NCI-H1694 (cell line): ENCODE measurements at places on chromosomes 1 and 21.

DNA sequence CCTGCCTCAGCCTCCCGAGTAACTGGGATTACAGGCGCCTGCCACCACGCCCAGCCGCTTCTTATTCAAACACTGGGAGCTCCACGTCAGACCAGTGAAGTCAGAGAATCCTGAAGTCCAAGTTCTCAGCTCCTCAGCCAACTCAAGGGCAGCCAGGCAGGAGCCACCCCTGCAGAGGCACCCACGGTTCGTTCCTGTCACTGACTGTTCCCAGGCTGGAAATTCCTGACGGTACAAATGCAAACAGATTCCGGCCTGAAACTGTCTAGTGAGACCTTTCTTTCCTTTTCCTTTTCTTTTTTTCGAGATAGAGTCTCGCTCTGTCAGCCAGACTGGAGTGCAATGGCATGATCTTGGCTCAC is 11.7 kb downstream of the SLC35E2B start:
- DNase-seq: no peak

- no peak for DNase-seq
Observed at GRCh38 chr1:162564762-162565218, 3.3 kb downstream of the UAP1 start.

DNA sequence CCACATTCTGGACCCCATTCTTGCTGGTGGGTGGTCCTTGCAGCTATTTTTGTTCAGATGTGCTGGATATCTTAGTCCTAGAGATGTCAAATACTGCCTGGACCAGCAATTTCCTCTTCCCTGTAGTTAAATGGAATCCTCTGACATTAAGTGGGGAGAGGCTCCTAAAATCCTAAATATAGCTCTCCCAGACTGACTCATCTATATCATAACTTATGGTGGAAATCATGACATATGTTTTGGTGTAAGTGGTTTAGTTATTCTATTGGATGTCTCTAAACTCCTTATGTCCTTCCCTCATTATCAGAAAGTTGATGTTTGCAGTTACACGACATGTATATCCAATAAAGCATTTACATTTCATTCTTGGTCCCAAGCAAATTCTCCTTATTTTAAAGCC is 73.1 kb downstream of the KCNJ6 start:
- DNase-seq: no peak

- DNase-seq: no peak
Observed at GRCh38 chr21:17903929-17904639, 84.9 kb upstream of the C21orf91 start.

DNA sequence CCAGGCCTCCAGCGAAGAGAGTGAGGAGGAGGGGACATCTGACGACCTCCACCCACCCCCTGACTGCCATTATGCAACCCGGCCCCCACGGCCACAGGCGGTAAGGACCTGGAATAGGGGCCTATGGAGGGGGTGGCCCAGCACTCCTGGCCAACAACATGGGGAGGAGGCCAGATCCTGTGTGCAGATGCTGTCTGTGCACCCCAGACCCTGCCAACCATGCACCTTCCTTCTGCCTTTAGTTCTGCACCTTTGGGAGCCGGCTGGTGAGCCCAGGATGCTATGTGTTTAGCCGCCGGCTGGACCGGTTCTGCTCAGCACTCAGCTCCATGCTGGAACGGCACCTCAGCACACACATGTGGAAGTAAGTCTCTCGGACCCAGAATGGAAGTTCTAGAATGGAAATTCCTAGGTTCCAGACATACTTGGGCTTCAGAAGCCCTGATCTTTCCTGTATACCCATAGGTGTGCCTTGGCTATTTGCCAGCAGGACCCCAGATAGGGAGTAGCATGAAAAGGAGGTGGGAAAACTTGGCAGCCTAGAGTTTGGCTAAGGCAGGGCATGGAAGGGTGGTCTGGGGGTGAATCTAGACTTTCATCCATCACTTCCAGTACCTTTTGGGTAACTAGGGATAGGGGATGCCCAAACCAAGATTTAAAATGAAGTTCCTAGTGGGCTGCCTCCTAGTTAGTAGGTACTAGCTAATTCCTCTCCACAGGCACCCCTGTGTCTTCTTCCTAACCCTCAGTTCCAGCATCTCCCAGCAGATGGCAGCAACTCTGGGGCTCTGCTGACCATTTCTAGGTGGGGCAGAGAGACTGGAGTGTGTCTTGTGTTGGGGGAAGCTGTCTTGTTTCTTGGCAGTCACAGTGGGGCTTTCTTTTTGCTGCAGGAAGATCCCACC is 3.6 kb upstream of the CYB561D1 start:
- peak; percentile 72 for DNase-seq

DNA sequence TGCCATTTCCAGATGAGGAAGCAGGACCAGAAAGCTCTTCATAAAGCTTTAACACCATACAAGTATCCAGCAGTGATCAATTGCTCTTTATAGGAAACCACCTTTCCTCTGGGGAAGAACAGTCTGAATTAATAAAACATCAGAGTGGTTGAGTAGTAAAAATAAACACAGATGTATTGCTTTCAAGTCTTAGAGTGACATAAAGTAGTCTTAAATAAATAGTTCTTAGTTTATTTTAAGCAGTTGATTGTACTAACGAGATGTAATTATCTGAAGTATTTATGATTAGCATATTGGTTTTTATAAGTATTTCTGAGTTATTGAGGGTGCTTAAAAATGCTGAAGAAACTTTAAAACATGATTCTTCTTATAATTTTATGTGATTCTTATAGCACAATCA is 67.0 kb downstream of the PRKAA2 start:
- DNase-seq: no peak

DNA sequence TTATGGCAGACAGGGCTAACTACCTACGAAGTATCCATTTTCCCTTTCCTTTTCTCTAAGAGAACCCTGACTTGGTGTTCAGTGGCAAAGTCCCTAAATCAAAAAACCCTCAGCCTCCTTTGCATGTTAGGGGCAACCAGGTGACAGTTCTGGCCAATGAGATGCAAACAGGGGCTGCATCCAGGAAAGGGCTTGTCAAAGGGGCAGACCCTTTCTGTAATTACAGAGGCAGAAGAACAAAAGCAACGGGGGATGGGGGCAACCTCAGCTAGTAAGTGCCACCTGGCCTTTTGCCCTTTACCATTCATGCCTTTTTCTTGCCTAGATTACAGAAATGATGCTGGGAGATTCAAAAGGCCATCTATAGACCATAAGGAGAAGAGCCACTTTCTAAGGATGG is 34.4 kb downstream of the GLUL start:
- peak; percentile 40 for DNase-seq

- DNase-seq: no peak
Observed at GRCh38 chr1:205668951-205669340, 11.4 kb downstream of the SLC45A3 start.

DNA sequence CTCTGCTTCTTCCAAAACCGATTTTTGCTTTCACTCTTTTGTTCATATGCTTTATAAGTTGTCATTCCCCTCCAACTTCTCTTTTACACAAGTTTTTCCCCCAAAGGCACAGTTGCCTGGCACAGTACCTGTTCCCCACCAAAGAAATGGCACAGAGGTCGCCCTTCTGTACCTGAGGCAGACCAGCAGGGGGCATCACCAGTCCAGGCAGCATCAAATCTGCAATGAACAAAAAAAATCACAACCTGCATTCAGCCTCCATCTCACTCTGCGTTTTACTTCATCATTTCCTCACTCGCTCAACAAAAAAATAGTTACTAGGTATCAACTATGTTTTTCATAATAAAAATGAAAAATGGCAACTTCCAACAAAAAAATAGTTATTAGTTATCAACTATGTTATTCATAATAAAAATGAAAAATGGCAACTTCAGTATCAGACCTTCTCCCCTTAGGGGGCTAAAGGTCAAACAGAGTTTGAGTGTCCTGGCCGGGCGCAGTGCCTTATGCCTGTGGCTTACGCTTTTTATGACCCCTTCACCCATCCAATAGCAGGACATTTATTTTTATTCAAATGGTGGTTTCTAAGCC is 4.1 kb downstream of the EIF2D start:
- peak; percentile 50 for DNase-seq

DNA sequence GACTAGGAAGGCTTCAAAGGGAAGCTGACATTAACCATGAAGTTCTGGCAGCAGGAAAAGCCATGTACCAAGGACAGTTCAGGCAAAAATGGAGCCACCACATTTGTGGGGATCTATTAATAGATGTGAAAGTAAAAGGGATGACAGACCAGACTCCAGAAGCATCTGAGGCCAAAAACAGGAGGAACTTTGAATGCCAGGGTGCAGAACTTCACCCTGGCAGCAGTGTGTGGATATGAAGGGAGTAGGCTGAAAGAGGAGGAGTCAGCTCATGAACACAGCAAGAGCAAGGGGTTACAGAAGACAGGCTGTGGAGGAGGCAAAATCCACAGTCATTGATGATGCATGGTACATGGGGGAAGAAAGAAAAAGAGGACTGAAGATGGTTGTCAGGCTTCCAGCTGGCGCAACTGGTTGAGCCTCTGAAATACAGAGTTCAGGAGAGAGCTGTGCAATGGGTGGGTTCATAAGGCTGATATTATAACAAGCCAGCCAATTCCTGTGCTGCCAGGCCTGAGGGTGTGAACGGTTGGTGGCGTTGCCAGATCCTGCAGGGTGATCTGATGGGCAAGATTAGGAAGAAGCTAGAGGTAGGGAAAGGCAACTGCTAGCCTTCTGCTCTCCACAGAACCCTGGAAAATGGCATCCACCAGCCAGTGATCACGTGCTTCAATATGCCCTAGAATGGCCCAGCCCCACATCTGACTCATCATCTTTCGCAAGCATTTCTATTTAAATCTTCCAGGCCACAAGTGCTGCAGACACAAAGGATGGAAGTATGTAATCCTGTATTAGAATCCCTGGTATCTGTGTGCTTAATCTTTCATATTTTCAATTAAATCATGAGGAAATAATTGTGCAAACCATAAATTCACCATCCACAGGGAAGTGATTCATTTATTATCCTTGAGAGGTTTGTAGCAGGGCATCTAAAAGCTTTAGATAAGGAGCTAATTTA is 81.9 kb downstream of the SLC25A24 start:
- no peak for DNase-seq

DNA sequence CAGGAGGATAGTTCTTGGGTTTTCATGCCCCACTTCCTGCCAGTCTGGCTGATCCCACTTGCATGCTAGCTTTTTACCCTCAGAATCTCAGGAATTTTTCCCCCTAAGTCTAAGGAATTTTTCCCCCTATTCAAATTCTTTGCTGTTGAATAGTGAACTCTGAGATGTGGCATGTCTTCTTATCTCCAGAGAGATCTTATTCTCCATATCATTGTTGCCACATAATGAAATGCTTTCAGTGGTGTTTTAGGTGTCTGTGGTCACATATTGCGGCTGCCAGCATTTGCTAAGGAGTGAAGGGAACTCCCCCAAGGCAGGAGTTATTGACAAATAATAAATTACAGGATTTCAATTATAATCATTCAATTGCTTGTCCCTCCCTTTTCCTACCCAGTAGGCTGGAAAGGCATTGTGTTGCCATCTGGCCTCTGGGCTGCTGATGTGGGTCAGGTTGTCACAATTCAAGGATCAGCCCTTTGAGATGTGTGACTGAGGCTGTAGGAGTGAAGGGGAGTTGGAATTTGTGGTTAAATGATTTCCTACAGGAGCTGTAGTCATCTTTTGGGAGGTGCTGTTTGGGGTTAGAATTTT is 3.9 kb upstream of the FLG start:
- no peak for DNase-seq

GRCh38 chr1:92831368-92831761 is 475 bp upstream of the RPL5 start:
- DNase-seq: no peak

GRCh38 chr1:151106894-151107293 is 36.3 kb downstream of the GABPB2 start:
- DNase-seq: no peak

GRCh38 chr1:9129266-9130041 is 552 bp upstream of the GPR157 start:
- DNase-seq: no peak

- no peak for DNase-seq
Observed at GRCh38 chr1:112435448-112435847, 39.4 kb downstream of the CTTNBP2NL start.

GRCh38 chr1:206441336-206441967 is 28.8 kb upstream of the IKBKE start:
- DNase-seq: no peak
